ENCODE measurements at places on chromosomes 2 and 18.

DNA sequence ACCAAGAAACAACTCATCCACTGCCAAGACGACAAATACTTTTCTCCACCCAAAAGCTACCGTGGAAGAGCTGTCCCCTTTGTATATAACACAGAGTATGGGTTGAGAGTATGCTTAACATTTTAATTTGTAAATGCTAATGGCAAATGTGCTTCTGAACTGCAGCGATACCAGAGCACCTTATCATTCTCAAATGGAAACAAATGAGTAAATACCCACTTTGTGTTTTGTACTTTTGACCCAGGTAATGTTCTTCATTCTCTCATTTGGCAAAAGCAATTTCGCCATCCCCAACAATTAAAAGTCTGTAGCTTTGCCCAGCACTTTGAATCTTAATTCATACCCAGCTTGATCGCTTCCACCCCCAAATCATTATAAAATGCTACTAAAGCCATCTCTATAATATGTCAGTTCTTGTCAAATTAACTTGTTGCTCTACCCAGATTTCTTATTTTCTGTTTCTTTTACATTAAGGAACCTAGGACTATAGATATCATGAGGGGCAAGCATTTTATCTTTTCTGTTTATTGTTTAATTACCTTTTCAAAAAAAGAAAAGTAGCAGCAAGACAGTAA, 6.2 kb upstream of the POU3F3 start:
- DNase-seq, result no peak

- DNase-seq, result peak; percentile 52
Measured at GRCh38 chr18:69109686-69110085, 291.0 kb upstream of the DOK6 start.

DNA sequence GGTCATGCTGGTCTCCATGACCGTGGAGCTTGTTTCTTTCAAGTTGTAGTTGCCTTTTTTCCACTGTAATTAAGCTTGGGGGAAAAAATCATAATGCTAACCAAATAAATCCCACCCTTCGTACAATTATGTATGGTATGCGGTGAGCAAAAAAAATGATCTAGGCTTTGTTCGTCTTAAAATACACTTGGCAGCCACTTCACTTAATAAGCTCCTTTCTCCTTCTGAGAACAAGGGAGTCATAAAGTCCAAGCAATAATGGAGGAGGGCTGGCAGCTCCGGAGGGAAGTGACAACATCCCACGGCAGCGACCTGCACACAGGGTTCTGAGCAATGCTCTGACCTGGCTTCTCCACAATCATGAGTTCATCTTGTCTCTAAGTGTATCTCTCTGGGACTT, 91.2 kb upstream of the KLHL29 start:
- peak; percentile 87 for DNase-seq

- DNase-seq, result no peak
Measured at GRCh38 chr2:165056564-165056963, 101.2 kb upstream of the SLC38A11 start.

GRCh38 chr18:75592527-75592926, 165.0 kb upstream of the SMIM21 start:
- no peak for DNase-seq

- peak; percentile 44 for DNase-seq
Measured at GRCh38 chr2:174779361-174779928, 15.2 kb upstream of the CHRNA1 start.

DNA sequence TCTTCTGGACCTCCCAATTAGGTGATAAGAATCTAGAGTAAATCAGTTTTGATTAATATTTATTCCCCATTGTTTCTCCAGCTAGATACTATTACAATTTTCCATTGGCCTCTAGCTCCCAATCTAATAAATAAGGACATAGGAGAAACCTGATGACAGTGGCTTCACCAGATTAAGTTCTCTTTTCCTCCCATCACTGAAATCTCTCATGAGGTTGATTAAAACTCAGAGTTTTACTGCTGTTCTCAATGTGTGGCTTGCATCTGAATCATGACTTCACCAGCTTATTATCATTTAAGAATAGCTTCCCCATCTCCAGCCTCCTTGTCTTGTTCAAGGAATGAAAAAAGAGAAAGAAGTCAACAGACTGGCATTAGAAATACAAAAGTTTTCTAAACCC, 3.9 kb upstream of the CCDC102B start:
- no peak for DNase-seq

GRCh38 chr2:105778080-105778607, 33.4 kb downstream of the NCK2 start:
- DNase-seq, result no peak

GRCh38 chr2:75098856-75099255, 100.5 kb downstream of the TACR1 start:
- DNase-seq, result no peak

DNA sequence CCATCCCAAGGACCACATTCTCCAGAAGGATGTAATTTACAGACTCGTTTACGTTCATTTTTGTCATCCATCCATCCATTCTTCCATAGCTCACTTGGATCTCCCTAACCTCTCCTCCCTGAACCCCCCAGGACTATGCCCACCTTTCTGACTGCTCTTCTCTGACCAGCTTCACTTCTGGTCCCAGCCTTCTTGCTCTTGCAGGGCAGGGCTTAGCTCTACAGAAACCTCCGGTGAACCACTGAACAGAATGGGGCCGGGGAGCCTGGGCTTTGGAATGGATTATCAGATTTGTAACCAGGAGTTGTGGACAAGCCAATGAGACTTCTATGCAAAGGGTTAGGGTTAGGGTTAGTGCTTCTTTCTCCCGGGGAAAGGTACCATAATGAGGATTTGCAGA, 95.0 kb downstream of the TGFA start:
- DNase-seq, result no peak

DNA sequence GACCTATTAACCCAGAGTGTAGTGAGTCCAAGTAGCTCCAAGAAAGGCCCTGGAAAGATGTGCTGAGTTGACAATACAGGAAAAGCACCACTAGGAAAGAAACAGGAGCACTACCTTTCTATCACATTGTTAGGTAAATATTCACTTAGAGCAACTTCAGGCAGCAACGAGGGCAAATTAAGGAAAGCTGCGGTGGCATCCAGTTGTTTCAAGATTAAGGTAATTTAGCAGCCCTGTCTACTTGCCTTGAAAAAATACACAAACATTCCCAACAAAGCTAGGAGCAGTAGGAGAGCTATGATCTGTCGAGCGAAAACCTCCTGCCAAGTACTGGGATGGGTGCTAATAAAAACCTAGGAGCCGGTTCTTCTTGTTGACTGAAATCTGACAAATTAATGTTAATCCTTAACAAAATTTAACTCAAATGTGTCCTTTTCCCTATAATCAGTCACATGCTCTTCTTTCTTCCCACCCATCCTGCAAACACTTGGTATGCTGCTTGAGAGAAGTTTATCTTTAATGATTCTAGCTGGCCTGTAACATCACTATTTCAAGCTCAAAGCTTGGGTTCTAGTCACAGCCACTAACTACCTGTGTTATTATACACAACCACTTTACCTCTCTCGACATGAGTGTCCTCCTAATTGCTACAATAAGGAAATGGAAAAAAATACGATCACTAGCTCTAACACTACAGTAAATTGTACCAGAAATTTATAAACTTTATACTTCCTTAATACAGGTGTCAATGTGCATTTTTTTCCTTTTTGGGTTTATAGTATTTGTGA, 2.0 kb downstream of the ACAA2 start:
- DNase-seq, result no peak

DNA sequence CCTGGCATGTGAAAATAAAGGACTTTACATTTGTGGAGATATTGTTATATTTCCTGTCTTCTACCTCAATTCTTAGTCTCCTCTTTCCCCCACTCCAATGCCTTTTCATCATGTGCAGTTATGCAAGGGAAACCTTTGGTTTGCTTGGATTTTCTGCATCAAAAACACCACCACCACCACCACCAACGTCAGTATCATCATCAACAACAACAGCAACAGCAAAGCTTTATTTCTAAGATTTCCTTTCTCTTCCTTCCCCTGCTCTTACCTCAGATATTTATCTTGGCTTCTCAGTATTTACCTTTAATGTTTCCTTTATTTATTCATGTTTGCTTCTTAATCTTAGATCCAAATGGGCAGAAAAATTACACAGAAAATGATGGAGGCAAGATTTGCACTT, 26.1 kb downstream of the CXCR4 start:
- DNase-seq, result no peak

DNA sequence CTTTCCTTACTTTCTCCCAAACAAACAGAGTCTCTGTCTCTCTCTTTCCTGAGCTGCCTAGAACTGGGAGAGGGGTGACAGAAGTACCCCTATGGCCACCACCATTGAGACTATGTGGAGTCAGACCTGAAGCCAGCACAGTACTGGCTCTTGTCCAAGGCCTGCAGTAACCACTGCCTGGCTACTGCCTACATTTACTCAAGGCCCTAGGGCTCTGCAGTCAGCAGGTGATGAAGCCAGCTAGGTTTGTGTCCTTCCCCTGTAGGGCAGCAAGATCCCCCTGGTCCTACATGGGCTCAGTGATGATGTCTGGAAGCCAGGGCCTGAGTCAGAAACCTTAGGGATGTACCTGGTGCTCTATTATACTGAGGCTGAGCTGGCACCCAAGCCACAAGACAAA, 12.2 kb downstream of the MYO3B start:
- no peak for DNase-seq

DNA sequence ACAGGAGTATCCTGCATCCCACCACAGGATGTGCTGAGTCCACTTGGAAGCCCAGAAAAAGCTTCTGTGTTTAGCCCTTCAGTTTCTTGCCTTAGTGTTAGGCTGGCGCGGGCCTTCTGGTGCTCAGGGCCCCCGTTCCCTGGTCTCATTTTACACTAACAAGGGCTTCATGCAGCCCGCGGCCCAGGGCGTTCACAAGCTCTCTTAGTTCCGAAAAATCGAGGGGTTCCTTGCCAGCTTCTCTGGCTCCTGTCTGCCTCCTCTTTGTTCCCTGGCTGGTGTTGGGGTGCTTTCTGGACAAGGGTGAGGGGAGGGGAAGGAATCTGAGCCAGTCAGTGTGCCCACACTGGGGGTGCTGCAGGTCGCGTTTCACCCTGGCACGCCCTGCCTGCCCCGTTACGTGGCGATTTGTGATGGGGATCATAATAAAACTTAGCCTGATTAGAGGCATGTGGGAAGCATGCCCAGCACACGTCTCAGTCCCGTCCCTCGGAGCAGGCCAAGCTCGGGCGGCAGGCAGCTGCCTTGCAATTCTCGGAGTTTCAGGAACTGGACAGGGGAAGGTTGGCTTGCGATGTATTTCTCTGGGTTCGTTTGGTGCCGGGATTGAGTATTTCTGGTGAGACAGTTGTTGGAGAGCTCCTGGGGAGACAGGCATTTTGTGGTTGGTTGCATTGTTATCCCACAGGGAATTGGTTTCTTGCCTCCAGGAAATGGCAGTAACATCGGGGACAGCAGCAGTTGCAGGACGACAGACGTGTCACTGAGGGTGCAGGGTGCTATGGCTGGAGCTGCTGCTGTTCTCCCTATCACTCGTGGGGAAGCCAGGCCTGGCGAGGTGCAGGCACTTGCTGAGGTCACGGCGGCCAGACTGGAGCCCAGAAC, 22.9 kb downstream of the SH3BP4 start:
- peak; percentile 73 for DNase-seq

- DNase-seq, result no peak
Measured at GRCh38 chr2:11569636-11570035, 35.8 kb downstream of the GREB1 start.

GRCh38 chr18:57772387-57772799, 30.7 kb downstream of the ATP8B1 start:
- no peak for DNase-seq

GRCh38 chr2:231050018-231050901, 6.4 kb upstream of the PSMD1 start:
- DNase-seq, result no peak

- DNase-seq, result no peak
Measured at GRCh38 chr2:27738349-27739057, 33.0 kb upstream of the MRPL33 start.

Measured in retinal pigment epithelial cell (primary cell).